ENCODE measurements at places on chromosomes 5 and 9.

DNA sequence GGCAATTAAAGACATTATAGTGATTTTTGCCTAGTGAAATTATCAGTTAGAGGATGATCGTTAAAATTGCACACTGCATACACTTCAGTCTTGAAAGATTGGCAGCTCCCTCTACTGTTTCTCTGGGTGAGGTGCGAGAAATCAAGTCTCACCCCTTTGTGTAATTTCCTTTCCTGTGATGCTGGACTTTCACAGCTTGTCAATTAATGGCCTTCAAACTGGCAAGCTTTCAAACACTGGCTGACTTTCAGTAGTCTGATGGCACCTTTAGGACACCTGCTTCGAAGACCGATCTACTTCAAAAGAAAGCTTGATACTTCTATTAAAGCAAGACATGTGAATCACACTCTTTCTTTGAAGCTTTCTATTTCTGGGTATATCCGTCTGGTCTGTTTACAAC is 706.7 kb upstream of the PTPRD start:
- peak; percentile 33 for DNase-seq

DNA sequence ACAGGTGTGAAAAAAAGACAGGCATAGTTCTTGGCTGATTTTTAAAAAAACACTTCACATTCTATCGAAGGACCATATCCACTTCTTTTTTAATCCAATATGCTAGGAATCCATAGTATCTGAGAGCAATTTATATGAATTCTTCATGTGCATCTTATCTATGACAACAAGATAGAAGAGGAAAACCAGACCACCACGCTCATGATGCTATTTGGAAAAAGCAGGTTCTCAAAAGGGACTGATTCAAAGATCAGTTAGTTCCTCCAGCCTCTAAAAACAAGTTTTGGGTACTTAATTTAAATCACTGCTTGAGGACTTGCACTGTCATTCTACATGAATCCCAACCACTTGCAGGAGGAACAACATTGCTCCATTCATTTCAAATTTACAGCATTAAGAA is 6.3 kb downstream of the MEF2C start:
- DNase-seq: no peak

DNA sequence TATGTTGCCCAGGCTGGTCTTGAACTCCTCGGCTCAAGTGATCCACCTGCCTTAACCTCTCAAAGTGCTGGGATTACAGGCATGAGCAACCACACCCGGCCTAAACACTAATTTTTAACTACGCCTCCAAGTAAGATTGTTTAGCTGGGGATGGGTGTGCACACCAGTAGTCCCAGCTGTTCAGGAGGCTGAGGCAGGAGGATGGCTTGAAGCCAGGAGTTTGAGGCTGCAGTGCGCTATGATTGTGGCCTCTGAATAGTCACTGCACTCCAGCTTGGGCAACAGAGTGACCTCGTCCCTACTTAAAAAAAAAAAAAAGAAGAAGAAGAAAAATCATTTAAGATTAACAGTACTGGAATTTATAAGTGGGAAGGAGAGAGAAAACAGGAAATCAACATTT is 90.8 kb upstream of the NR5A1 start:
- no peak for DNase-seq

- DNase-seq: no peak
Measured at GRCh38 chr5:73558950-73559349, 6.5 kb downstream of the ANKRA2 start.

GRCh38 chr5:124843596-124843899 is 97.1 kb upstream of the ZNF608 start:
- no peak for DNase-seq

DNA sequence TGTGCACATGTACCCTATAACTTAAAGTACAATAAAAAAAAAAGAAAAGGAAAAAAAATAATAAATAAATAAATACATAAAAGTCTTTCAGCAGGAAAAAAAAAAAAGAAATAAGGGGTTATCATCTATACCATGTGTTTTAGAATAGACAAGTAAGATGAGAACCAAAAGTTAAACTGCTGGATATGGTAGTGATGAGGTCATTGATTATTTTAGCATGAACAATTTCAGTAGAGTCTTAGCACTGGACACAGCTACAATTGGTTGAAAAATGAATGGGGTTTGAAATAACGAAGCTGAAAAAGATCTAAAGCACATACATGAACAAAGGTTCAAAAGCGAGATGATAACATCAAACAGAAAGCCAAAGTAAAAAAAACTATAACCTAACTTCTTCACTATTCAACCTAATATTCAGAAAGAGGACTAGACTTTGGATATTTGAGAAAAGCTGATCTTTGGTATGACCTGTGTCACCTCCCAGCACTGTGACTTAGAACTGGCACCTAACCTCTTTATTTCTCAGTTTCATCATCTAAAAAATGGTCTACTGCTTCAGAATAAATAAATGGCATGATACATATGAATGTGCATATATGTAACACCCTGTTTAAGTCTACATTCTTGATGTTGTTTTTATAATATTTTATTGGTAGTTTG is 133.3 kb downstream of the RAB3C start:
- DNase-seq: no peak

DNA sequence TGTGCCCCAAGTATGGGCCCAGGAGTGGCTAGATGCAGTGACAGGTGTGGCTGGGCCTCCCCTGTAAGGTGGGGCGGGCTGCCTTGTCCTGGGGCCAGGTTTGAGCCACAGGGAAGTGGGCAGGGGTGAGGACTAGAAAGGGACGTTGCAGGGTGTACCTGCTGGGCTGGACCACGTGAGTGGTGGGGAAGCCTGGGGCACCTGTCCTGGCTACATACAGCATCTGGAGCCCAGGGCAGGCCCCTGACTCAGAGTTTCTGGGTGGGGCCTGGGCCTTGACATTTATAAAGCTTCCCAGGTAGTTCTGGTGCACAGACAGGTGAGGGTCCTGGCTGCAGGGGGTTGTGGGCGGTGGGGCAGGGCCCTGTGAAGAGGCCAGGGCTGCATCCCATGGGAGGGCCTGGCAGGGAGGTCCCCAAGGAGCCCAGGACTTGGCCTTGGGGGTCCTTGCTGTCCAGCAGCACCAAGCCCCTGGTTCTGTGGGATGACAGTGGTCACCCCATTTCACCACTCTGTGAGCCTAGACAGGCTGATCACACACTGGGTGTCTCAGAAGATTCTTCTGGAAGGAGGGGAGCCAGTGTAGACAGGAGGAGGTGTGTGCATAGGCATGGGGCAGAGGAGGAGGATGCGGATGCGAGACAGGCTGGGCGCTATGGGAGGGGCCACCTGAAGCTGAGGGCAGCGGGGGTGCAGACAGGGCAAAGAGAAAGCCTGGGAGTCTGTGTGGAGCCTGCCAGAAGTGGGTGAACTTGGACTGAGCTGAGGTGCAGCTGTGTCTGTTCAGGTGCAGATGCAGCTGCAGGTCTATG is 94.0 kb downstream of the PHF2 start:
- peak; percentile 44 for DNase-seq

- no peak for DNase-seq
Measured at GRCh38 chr9:34590381-34591247, 1.1 kb upstream of the CNTFR start.

DNA sequence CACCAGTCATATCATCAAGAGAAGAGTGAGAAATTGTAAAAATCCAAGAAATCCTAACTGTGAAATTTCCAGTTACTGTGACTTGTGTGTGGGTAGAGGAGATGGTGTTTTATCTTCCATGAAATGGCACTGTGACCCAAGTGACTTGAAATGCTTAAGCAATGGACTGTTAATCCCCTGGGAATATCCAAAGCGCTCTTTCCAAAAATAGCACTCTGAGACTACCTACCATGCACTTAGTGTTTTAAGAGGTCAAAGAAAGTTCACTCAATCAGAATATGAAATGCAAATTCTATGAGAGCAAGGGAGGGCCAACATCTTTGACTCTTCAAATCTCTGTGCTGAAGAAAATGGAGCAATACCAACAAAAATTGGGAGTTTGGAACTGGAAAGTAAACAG is 244.0 kb downstream of the GABRB2 start:
- no peak for DNase-seq

GRCh38 chr5:82628364-82628910 is 350.3 kb upstream of the RPS23 start:
- DNase-seq: no peak

- DNase-seq: peak; percentile 75
Measured at GRCh38 chr9:114681594-114682332, at the start of gene TEX48. Gene TEX48, minus strand, starts transcription at chr9:114682192. Its CDS starts 10,469 bp downstream, at chr9:114671723.

- DNase-seq: no peak
Measured at GRCh38 chr5:85990998-85991397, 626.7 kb upstream of the COX7C start.

GRCh38 chr9:126675147-126675467 is 61.4 kb downstream of the LMX1B start:
- no peak for DNase-seq
